Uterus (tissue), 4 donors: ENCODE measurements at places on chromosomes 4 and X. TPM values are rescaled to one million over a fixed set of nuclear protein-coding genes. Genes with fewer than 3 reads are reported as not detected.

- no peak for DNase-seq
Observed at GRCh38 chrX:150700107-150700506, 6.9 kb downstream of the MTMR1 start.

GRCh38 chrX:10579112-10580011, 41.0 kb downstream of the MID1 start:
- no peak for DNase-seq

DNA sequence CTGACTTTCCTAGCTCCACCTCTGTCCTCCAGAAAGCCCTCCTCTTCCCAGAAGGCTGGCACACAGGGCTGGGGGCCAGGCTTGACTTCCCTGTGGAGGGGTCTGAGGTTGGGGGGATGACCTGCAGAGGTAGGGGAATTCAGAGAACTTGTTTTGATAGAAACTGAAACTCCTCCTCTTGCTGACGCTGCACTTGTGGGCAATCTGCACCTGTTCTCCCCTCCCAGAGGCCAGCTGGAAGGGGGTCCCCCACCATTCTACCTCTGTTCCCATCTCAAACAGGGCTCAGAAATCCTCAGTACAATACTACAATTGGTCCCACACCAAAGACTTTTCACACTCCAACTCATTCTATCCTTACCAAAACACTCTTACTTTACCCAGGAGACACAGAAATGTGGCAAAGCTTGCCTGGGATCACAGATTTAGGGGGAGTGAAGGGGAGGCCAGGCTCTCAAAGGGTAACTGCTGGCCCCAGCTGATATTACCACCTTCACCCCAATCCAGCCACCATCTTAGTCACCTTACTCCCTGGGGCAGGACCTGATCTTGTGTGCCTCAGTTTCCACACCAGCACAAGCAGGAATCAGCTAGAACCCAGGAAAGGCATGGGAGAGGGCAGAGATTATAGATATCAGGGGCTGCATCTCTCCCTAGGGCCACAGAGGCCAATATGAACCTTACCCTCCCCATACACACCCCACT, 18.5 kb downstream of the OTUD5 start:
- DNase-seq, result no peak

GRCh38 chrX:118551426-118551825, 55.8 kb downstream of the DOCK11 start:
- DNase-seq, result no peak

DNA sequence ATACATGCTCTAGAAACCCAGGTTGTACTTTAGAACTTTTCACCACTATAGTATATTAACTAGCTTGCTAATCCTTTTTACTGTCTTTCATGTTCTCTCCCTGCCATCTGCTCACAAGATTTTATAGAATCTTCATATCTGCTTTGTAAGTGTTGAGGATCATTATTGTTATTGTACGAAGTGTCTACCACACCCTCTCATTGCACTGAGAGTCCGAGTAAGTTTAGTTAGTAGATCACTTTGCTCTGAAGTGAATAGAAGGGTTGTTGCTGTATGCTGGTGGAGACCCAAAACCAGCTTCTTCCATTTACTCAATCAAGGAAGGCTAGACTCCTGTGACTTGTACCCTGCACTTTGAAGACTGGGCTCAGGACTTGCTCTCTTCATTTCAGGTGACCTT, 17.1 kb downstream of the GAB1 start:
- DNase-seq, result no peak

- no peak for DNase-seq
Observed at GRCh38 chr4:54709400-54709799, 51.6 kb downstream of the KIT start.

GRCh38 chr4:183072176-183072575, 26.9 kb upstream of the WWC2 start:
- DNase-seq, result no peak

GRCh38 chr4:64613046-64613445, 203.8 kb upstream of the TECRL start:
- no peak for DNase-seq

DNA sequence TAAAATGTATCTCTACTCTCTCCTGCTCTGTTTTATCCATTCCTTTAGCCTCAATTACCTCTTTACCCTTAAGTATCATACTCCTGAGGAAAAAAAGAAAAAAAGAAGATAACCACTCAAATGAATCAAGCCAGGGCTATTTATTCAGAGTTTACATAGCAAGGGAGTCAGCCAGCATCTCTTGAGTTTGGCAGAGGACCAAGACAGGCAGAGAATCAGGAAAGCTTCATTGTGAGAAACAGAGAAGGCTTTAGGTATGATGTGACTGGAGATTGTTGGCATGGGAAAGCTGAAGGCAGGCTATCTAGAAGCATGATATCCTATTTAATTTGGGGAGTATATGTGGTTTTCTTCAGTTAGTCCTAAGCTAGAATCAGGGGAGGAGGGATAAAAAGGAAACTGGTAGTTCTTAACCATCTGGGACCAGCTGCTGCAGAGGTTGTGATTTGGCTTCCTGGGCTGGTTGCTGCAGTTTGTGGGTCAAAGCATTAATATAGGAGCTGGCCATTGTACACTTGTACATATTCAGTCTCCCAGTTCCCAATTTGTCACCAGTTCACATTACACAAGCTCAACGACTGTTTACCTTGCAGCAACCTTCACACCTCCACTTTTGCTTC, 11.2 kb downstream of the APELA start:
- DNase-seq, result no peak

- no peak for DNase-seq
Observed at GRCh38 chrX:40094900-40095582, 2.7 kb downstream of the BCOR start.

GRCh38 chr4:156957556-156957955, 14.0 kb downstream of the PDGFC start:
- no peak for DNase-seq

- peak; percentile 32 for DNase-seq
Observed at GRCh38 chrX:129653971-129654651, 645 bp downstream of the APLN start.

DNA sequence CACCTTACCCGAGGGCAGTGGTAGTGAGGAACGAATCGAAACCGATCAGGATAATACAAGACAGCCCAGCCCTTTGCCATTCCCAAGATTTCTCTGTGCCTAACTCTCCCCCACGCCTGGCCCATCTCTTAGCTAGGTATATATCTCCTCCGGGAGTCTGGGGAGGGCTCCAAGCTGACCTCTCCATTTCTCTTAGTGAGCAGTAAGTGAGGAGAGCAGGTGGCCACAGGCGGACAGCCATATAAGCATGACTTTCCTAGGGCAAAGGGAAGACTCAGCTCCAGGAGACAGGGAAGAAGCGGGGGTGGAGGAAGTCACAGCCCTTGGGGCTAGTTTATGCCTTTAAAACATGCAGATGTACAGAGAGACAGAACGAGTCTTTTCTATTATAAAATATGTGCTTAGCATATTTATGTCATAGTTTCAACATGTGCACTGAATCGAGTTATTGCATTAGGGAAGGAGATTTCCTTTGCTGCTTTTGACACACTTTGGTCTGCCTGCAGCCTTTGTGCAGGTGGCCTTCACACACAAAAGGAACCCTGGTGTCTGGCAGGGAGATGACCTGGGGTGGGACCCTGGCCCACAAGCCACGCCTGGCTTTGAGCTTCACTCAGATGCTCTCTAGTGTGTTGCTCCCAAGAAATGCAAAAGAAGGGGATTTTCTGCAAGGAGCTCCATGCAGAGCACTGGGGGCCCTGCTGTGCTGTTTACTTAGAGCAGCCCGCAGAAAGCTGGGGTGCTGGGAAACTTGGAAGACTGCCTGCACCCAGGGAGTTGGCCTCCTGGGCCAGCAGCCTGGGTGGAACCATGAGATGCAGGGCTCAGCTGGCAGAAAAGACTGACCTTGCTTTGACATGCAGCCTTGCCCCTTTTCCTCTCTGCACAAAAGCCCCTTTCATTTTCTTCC, 613.3 kb downstream of the BCOR start:
- no peak for DNase-seq

The ADD1 gene
- total RNA-seq, result 403 TPM

The UGT2A3 gene
- total RNA-seq, result not detected

The STK26 gene
- 133 TPM for total RNA-seq

The ADRA2C gene
- total RNA-seq, result 36.4 TPM
